ENCODE measurements at places on chromosomes 1 and 21. TPM values are rescaled to one million over a fixed set of nuclear protein-coding genes. Genes with fewer than 3 reads are reported as not detected.

The PALMD gene
- total RNA-seq: not detected

The GUCA2B gene
- total RNA-seq: not detected

The OR10Z1 gene
- total RNA-seq: not detected

The VANGL2 gene
- 1.1 TPM for total RNA-seq

The C8B gene
- total RNA-seq: not detected

The TRIM63 gene
- not detected for total RNA-seq

The GJA8 gene
- total RNA-seq: not detected

The RHOU gene
- total RNA-seq: 0.08 TPM

The YIPF1 gene
- total RNA-seq: 13.5 TPM

The G0S2 gene
- total RNA-seq: 0.24 TPM

The MROH7 gene
- not detected for total RNA-seq

The RIMKLA gene
- total RNA-seq: 0.19 TPM

Measured in GM12878 (cell line).